ENCODE measurements at places on chromosomes 7 and 10.
A peak's percentile ranks its signal among the peaks of the same experiment; 100 is the strongest.

DNA sequence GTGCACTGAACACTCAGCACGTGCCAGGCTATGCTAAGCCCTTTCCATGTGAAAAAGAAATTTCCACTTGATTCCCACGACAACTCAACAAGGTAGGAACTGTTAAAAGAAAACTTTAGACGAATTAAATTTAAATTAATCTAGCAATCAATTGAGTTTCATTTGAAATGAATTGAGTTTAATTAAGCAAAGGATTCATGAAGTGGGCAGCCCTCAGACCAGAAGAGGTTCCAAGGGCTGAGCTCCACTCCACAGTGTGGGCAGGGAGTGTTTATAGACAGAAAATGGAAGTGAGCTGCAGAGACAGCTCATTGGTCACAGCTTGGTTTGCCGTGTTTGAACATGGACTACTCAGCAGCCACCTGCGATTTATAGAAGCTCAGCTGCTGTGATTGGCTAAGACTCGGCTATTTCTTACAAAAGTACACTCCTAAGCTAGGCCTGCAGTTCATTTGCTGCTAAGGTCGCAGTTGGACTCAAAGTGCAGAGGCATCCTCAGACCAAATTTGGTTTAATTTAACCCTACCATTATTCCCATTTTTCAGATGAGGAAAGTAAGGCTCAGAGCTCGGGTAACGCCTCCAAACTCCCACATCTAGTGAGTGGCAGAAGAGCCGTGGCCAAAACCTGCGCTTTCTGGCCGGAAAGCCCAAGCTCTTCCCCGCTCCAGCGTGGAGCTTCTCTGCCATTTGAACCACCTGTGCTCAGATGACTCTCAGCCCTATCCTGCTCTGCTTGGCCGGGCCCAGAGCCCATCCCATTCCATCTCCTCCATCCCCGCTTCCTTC, 24.9 kb downstream of the CALML3 start:
- DNase-seq = no peak

GRCh38 chr7:74025146-74025545, 2.8 kb upstream of the ELN start:
- no peak for DNase-seq

DNA sequence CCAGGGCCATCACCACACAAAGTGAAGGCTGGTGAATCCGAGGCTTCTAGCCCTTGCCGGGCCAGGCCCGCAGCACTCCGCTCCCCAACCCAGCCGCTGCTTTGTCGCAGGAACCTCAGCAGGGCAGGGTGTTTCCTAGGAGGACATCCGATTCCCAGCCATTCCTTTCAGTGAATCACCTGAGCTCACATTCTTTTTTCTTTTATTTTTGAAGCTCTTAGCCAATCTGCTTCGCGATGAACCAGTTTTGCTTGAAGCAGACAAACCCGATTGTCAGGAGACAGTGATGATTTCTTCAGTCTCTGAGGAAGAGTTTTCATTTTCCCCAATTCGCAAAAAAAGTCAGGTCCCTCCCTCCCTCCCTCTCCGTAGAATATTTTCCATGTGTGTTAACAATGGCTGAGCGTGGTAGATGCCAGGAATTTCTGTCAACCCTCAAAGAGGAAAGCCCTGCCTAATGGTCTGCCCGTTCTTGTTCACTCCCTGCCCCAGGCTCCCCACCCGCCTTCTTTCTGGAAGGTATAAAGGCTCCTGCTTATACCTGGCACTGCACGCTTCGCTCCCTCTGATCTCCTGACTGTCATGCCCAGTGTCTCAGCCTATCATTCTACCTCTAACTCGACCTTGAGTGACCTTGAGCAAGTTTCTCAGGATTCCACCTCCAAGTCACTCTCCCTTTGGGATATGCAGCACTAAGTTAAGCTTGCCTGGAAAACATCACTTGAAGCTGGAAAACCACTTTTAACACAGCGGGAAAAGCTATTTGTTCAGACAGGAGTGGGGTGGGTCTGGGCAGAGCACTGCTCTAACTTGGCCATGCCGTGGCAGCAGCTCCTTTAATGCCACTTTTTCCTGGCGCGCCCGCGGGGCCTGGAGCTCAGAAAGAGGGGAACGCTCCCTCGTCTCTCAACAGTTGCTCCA, 35.1 kb downstream of the EGFR start:
- DNase-seq = peak; percentile 58

DNA sequence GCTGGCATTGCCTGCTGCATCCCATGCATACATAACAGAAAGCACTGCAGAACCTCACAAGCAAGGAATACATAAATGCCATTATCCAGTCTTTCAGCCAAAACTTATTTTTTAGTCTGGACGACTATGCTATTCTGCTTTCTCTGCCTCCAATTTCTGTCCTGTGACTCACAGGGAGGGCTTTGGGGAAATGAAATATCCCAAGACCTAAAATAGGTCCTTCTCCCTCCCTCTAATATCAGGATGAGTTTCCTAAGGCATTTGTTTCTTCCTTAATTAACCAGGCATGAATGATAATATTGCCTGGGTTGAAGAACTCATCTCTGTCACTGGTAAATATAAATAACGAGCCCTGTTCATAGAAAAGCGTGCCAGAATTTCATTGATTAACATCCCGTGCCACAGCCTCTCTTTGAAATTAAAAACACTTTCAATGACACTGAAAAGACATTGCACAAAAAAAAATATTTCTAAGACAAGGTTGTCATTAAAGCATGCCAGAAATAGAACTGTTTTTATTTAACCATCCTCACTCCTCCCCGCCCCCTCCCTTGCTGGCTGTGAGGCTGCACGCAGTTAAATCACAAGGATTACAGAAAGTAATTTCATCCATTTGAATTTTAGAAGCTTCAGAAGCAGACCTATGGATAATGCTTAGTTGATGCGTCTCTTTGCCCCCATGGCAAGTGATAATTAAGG, 103.0 kb upstream of the ANKRD1 start:
- DNase-seq = no peak

GRCh38 chr10:14498326-14498725, 167.6 kb upstream of the FRMD4A start:
- DNase-seq = no peak

DNA sequence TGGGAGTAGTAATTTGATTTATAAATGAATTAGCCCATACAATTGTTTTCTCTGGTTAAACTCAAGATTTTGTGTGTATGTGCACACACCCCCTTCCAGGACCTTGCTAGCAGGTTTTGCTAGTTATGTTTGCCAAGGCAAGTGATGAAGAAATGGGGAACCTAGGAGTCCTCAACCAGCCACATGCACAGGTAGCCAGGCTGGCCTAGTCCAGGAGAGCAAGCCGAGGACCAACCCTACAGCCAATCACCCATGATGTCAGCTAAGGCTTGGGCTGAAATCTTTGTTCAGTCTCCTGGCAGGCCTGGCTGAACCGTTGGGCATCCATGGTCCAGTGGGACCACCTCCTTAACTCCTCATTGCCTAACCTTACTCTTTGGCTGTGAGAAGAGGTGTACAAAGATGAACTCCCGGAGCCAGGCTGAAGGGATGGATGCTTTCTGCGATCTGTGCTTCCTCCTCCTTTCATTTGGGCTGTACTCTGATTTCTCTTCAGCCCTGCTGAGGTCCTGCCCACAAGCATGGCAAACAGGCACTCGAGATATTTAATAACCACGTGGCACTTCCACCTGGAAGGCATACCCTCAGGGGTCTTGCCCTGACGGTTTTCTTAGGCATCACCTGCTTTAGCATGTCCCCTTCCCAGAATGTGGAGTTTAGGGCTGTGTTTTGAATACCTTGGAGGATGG, 22.1 kb downstream of the HNRNPA2B1 start:
- no peak for DNase-seq

- DNase-seq = no peak
Measured at GRCh38 chr7:97580205-97580604, 151.7 kb upstream of the TAC1 start.

GRCh38 chr10:72688208-72688651, 3.7 kb upstream of the MCU start:
- DNase-seq = peak; percentile 82

- DNase-seq = no peak
Measured at GRCh38 chr7:11005202-11005601, 31.5 kb downstream of the PHF14 start.
